Kidney (tissue), 22 donors: ENCODE measurements at places on chromosomes 6 and 20.

GRCh38 chr6:135266675-135267074 lies 85.6 kb downstream of the MYB start:
- no peak for DNase-seq

- no peak for DNase-seq
Observed at GRCh38 chr6:75397656-75398465, 95.7 kb downstream of the FILIP1 start.

- DNase-seq, result no peak
Observed at GRCh38 chr6:31510007-31510406, 12.1 kb downstream of the MICB start.

- DNase-seq, result peak; percentile 87
Observed at GRCh38 chr6:1619098-1619672, 9.5 kb downstream of the FOXC1 start.

DNA sequence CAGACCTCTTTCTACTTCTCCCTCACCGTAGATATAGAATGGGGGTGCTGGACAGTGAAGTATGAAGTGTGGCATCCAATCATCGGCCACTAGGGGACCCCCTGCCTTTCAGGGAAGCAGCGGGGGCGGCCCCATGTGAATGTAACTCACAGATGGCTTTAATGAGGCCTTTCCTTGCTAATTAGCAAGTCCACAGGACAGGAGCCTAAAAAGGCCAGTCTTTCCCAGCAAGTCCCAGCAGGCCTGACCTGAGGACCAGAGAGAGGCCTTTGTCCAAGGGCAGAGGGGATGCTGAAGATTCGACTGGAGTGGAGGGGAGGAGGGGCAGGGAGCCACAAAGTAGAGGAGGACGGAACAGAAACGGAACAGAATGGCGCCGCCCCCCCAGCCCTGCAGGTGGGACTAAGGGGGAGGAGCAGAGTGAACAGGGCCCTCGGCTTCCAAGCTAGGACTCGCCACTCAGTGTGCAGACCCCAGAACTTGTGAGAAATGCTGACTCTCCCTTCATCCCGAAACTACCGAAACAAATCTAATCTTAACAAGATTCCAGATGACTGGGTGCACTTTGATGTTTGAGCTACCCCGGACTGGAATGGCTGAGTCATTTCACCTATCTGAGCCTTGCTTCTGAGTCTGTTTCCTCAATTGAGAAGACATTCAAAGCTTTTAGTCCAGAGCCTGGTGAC lies 5.8 kb downstream of the C6orf132 start:
- peak; percentile 68 for DNase-seq

DNA sequence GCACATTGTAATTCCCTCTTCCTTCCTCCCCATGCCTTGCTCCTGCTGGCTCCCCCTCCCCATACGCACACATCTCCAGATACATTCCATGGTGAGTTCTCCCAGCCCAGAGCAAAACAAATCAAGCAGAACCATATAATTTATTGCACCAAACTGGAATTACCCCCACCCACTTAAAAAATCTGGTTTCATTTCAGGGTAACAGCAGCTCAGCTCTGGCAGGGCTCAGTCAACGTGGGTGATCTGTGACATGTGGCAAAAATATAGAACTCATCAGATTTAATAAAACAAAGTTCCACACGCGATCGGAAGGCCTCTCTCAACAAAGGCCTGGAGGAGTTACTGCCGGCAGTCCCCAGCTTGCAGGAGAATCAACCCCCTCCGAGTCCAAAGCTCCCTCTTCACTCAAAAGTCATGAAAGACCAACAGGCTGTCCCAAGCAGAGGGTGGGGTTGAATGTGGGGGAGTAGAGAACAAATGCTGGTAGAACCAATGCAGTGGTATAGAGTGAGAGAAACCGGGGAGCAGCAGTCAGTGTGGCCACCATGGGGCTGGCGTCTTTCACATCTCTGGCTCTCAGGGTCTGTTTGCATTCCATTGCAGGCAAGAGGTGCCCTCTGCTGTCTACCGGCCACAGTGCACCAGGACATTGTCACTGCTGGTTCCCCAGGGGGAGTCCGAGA lies 323.3 kb upstream of the NT5E start:
- peak; percentile 68 for DNase-seq

GRCh38 chr20:62570897-62571668 lies 71.2 kb upstream of the SLCO4A1 start:
- no peak for DNase-seq

DNA sequence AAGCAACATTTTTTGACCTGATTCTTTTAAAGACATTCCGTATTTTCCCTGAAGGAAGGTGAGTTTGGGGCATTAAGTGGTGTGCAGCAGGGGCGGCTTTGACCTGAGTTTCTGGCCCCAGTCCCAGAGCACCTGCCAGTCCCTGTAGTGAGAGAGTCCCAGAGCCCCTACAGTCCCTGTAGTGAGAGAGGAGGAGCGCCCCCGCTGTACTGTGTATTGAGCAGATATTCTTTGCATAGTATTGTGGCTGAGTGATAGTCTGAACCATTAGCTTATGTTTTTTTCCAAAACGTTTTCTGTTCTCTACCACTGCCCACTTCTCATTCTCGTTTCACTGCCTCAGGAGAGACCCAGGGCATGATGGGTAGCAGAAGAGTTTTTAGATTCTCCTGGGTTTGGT lies 17.2 kb upstream of the SH3BGRL2 start:
- DNase-seq, result no peak

- DNase-seq, result no peak
Observed at GRCh38 chr6:12343440-12344162, 53.4 kb downstream of the EDN1 start.

GRCh38 chr6:137547186-137547585 lies 53.0 kb upstream of the OLIG3 start:
- no peak for DNase-seq

GRCh38 chr20:42609618-42610017 lies 580.1 kb downstream of the PTPRT start:
- DNase-seq, result no peak

- no peak for DNase-seq
Observed at GRCh38 chr6:148082696-148083095, 259.9 kb upstream of the SASH1 start.

- no peak for DNase-seq
Observed at GRCh38 chr6:20540683-20541082, 6.4 kb downstream of the CDKAL1 start.

GRCh38 chr6:140441256-140441655 lies 1066.8 kb upstream of the CITED2 start:
- peak; percentile 82 for DNase-seq

- DNase-seq, result peak; percentile 58
Observed at GRCh38 chr6:27582928-27583725, 110.2 kb upstream of the ZNF184 start.

DNA sequence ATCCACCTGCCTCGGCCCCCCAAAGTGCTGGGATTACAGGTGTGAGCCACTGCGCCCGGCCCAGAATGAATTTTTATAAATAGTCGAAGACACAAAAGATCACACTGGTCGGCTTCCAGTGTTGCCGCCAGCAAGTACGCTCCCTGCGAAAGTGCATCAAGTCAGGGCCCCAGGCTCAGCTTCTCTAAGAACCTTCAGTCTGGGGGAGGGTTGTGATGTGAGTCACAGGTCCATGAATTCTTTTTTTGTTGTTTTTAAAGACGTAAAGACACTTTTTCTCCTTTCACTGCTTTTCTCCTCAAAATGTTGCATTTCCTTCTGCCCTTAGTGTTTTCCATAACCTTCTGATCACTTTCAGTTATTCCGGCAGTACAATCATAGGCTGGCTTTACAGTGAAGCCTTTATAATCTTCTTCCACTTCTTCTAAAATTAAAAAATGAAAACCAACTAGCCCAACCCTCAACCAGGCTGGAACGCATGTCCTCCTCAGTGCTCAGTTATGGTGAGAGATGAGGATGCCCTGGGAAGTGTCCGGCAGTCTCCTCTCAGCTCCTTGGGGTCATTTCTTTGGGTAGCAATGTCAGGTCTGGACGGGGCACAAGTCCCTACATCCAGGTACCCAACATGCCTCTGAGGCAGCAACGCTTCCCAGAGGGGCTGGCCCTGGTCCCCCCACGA lies 66.6 kb downstream of the CSE1L start:
- no peak for DNase-seq

- peak; percentile 82 for DNase-seq
Observed at GRCh38 chr6:130322673-130323268, 43.0 kb upstream of the TMEM200A start.
